ENCODE measurements at places on chromosomes 2 and 18. TPM values are rescaled to one million over a fixed set of nuclear protein-coding genes. Genes with fewer than 3 reads are reported as not detected.

- DNase-seq = peak; percentile 29
Observed at GRCh38 chr2:174546519-174547506, 50.8 kb downstream of the WIPF1 start.

DNA sequence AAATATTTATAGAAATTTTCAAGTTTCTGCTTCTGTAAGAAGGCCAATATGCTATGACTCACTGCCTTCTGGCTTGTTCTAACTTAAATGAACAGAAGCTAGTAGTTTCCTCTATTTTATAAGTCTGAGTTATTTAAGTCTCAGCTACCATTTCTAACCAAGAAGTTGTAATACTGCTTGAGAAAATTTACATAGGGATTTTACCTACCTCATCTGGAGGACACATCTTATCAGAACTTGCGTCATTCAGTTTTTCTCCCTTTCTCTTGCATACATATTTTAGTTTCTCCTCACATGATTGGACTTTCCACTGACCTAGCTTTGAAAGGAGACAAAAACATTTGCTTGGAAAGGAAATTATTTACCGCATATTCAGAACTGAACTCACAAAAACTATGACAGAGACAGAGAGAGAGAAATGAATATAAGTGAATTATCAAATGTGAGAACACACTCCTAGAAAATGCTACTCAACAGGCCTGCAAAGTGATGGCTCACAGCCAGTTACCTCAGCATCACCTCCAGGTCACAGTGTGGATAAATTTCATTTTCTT is 81.1 kb upstream of the CD302 start:
- DNase-seq = no peak

DNA sequence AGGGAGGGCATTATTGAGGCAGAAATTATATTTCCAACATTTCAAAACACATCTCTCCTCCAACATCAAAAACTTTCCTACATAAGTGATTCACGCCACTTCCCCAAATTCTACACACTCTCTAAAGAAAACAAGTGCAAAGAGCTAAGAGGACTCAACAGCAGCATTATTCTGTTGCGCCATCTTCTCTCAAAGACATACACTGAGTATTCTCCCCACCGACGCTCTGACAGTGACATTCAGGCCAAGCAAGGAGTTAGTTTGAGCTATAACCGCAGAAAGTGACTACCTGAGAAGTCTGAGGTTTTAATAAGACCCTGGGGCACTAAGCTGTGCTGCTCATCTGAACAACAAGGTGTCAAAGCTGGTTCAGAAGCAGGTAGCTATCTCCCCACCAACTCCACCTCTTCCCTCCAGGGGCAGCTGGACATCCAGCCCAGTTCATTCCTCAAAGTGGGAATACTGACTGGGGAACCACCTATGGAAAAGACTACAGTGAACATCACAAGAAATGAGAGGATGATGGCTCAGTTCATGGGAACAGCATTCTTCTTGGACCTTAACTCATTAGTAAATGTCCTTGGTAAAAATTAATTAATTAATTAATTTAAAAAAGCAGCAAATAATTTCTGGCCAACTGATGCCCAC is 309.5 kb upstream of the CCDC68 start:
- no peak for DNase-seq

DNA sequence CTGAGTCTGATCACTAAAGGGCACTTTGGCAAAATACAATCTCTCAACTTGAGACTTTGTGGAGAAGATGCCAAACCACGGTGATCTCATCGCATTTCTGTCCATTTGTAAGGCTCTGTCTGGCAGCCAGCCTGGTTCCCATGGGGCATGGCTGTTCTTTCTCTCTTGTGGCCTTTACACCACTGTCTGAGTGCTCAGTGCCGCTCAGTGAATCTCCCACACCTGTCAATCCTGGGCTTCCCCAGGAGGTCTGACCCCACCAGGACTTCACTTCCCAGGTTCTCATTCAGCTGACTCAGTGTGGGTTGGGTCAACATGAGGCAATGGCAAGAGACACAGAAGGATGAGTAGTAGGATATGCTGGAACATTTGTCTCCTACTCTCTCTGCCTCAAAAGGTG is 96.8 kb upstream of the TRIB2 start:
- no peak for DNase-seq

- DNase-seq = no peak
Observed at GRCh38 chr2:133885847-133886246, 317.6 kb upstream of the NCKAP5 start.

DNA sequence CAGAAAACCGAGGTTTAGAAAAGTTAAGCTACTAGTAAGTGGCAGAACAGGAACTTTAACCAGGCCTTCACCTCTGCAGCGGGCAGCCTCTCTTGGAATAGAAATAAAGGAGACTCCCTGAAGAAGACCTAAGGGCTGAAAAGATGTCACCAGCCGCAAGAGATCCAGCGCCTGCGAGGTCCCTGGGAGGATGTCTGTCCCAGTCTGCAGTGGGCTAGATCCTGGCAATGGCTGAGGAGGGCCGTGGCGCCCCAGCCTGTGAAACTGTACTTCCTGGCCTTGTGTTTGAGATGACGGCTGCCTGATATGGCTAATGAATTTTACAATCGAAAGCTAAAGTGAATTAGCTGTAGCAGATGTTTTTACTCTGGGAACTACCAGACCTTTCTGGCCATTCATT is 300.6 kb upstream of the SALL3 start:
- DNase-seq = no peak

DNA sequence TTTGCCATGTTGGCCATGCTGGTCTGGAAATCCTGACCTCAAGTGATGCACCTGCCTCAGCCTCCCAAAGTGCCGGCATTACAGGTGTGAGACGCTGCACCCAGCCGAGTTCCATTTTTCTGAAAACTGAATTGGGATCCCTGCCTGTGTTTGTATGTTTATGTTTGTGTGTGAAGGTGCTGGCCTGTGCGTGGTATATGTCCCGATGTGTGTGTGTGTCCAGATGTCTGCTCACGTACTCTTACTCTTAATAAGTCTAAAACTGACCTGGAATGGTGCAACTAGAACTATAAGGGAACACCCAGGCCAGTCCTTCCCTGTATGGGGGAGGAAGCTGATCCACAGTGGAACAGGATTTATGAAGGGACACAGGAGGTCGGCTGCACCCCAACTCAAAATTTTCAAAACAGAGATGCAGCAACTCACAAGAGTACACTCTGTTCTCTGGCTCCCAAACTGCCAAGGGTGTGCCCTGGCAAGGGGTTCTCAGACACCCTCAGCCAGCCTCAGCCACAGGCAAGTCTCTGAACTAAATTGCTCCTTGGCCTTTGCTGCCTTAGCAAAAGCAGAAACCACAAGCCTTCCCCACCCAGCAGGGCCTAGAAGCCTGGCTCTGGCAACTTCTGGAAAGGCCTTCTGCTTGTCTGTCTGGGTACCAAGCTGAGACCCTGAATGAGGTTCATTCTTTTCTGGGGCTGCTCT is 36.5 kb downstream of the RHOB start:
- no peak for DNase-seq

DNA sequence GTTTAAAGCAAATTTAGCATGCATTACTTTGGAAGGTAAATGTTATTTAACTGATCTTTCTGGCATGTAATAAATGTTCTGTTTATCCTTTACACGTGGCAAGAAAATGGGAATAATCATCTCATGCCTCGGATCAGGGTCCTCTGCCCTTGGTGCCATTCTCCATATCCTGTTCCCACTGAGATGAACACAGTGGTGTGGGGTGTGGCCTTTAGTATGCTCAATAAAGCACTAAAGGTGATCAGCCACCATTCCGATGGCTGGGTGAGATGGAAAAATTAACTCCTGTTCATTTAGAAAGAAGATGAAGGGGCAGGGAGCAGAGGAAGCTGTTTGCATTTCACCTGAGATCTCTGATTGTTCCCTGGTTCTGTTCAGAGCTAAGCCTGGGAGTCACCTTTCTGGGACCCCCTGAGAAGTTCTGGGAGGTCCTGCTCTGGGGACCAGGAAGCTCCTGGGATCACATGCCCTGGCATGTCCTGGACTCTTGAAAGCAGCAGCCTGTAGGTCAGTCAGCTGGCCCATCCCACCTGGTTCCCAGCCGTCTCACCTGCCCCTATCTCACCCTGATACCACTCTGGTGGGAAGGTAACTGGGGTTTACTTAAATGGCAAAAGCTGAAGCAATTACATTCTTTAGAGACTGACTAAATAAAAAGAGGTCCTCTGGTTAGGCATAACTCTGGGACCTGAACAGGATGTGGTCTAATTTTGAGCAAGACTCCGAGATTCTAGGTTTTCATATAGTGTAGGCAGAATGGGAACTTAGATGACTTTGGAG is 288.9 kb upstream of the EPAS1 start:
- DNase-seq = no peak

- DNase-seq = no peak
Observed at GRCh38 chr2:62768615-62769014, 63.1 kb downstream of the EHBP1 start.

GRCh38 chr2:116719836-116720235 is 1094.7 kb upstream of the DDX18 start:
- DNase-seq = no peak

- DNase-seq = no peak
Observed at GRCh38 chr18:2707551-2708168, 52.1 kb downstream of the SMCHD1 start.

DNA sequence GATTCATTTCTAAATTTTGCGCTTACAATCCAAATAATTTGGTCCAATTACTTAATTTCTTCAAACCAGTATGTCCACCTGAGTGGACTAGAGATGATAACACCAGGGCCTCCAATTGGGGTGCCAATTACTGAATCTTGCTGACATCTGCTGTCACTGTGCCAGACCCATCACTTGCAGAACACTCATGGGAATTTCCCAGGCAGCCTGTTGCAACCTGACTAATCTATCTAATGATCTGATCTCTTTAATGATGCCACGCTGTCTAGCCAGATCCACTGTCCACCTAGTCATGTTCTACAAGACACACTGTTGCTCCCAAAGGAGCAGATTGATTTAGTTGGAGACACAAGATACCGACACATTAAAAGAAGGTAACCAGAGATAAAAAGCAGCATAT is 11.8 kb upstream of the LRP1B start:
- no peak for DNase-seq

- no peak for DNase-seq
Observed at GRCh38 chr2:38634684-38635083, 31.2 kb upstream of the GALM start.

- no peak for DNase-seq
Observed at GRCh38 chr2:142175813-142176338, 45.1 kb upstream of the LRP1B start.

- DNase-seq = no peak
Observed at GRCh38 chr2:230012267-230012884, 56.3 kb downstream of the SLC16A14 start.

PJVK gene
- 2.4 TPM for total RNA-seq

STAT4 gene
- total RNA-seq = 5.3 TPM

Data from frontal cortex (tissue), 4 donors.